ENCODE measurements at places on chromosomes 12 and 14.

DNA sequence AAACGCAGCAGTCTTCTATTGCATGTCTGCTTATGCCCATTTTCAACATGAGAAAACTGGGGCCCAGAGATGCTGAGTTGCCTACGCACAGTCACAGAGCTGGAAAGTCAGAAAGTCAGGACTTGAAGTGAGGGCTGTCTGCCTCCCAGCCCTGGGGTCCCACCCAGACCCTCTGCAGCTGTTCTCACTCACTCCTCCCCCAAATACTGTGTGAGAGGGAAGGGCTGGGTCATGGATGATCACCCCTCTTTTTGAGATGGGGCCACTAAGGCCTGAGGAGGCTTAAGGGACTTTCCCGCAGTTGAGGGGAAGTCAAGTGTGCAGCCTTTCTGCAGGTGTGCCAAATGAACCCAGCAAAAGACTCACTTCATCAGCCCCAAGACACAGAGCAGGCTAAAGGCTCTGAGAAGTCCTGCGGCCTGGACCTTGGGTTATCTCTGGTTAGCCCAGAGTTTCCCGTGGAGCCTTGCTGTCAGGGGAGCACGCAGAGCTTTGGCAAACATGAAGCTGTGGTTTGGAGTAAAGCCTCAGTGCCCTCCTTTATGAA, 18.7 kb downstream of the DTX1 start:
- no peak for DNase-seq

GRCh38 chr12:92496790-92497189, 206.0 kb upstream of the PLEKHG7 start:
- DNase-seq: no peak

DNA sequence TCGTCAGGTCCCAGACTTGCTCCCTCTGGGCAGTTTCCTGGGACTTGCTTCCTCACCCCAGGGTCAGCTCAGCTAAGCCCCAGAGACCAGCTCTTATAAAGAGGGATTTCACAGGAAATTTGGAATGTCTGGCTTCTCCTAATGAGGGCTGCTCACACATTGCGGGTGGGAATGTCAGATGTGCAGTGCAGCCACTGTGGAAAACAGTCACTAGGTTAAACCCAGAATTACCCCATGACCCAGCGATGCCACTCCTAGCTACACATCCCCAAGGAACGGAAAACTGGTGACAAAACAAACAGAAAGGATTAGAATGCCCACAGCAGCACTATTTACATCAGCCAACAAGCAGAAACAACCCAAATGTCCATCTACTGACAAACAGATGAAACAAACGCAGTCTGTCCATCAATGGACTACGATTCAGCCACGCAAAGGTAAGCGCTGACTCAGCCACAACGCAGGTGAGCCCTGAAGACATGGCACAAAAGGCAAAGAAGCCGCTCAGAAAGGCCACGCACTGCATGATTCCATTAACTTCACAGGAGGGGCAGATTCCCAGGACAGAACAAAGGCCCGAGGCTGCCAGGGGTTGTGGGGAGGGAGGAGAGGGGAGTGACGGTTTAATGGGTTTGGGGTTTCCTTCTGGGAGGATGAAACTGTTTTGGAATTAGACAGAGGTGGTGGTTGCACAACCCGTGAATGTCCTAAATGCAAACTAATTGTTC, 63.0 kb downstream of the NCOR2 start:
- DNase-seq: no peak

- no peak for DNase-seq
Measured at GRCh38 chr12:75579552-75579951, 68.1 kb upstream of the KRR1 start.

- DNase-seq: no peak
Measured at GRCh38 chr14:69657950-69658355, 46.6 kb downstream of the SUSD6 start.

DNA sequence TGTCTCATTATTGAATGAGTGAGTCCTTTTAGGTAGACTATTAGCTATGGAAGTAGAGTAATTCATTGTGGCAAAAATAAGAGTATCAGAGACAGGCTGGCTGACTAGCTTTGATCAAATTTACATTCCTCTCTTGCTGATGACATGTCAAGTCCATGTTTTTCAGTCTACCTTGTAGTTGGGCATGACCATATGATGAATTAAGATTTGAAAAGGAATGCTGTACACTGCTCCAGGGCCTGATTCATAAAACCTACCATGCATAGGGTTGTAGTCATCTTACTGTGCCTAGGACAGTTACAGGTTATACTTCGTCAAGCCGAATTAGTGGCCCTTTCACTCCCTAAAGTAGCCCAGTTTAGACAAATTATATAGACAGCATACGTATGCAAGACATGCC, 545.7 kb upstream of the MIS18BP1 start:
- no peak for DNase-seq

- DNase-seq: no peak
Measured at GRCh38 chr14:89721956-89722355, 232.6 kb downstream of the EFCAB11 start.

DNA sequence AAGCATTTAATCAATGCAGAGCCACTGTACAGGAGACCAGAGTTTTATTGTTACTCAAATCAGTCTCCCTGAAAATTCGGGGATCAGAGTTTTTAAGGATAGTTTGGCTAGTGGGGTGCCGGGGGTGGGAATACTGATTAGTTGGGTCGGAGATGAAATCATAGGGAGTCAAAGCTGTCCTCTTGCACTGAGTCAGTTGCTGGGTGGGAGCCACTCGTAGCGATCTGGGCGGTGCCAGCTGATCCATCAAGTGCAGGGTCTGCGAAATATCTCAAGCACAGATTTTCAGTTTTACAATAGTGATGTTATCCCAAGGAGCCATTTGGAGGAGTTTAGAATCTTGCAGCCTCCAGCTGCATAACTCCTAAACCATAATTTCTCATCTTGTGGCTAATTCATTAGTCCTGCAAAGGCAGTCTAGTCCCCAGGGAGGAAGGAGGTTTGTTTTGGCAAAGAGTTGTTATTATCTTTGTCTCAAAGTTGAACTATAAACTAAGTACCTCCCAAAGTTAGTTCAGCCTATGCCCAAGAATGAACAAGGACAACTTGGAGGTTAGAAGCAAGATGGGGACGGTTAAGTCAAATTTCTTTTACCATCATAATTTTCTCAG, 169.4 kb upstream of the PLEKHG7 start:
- no peak for DNase-seq

DNA sequence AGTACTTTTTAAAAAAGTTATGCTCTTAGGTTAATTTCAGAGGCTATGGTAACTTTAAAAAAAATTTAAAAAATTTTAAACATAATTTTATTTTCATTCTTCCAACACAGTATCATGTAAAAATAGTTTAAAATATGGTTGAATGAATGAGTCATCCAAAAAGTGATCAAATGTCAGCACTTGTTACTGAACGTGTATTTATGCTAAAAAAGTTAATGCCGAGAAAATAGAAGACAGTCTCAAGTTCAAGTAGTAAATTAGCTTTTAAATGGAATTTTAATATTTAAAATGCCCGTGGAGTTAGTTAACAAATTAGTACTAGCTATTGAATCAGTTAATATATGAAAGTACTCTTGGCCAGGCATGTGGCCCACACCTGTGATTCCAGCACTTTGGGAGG, 4.8 kb downstream of the AEBP2 start:
- no peak for DNase-seq

GRCh38 chr12:24975425-24975824, 26.5 kb upstream of the BCAT1 start:
- DNase-seq: no peak

All from right lung (tissue), 10 donors.